ENCODE measurements at places on chromosomes 3 and 15.

DNA sequence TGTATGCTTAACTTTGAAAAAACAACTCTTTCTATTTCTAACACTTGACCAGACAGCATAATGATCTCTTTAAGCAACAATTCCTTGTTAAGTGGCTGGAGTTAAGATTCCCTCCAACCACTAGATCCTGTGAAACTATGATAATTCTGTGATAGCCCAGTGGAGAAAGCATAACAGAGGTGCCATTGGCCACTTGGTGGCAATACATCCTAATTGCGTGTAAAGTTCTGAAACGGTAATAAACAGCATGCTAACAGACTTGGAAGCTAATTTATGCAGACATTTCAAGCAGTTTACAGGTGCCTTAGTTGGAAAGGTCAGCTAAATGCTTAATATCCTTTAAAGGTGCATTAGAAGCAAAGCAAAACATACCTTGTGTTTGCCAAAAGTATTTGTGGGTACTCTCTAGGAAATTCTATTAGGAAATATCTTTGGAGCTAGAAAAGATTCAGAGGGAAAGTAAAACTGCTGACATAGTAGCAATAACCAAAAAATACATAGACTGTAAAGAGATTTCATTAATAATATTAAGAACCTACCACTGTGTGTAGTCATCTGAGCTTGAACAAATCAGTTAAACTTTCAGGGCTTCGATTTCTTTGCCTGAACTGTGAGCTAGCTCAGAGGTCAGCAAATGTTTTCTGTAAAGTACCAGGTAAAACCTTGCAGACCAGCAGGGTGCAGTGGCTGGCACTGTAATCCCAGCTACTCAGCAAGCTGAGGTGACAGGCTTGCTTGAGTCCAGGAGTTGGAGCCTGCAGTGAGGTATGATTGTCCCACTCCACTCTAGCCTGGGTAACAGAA, 19.0 kb upstream of the CSTA start:
- DNase-seq = peak; percentile 72

DNA sequence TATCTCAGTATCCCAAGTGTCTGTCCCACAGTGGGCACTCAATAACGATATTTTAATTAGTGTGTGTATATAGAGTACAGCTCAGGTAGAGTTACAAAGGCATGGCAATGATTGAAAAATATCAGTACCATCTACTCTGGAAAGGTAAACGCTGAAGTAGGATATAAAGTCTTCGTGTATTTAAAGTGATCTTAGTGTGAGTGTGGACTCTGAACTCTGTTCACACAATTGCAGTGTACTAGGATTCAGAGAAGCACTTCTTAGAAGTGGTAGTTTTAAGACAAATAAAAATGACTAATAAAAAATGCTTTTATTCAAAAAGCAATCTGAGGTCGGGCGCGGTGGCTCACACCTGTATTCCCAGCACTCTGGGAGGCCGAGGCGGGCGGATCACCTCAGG, 62.9 kb upstream of the RAP2B start:
- DNase-seq = no peak

DNA sequence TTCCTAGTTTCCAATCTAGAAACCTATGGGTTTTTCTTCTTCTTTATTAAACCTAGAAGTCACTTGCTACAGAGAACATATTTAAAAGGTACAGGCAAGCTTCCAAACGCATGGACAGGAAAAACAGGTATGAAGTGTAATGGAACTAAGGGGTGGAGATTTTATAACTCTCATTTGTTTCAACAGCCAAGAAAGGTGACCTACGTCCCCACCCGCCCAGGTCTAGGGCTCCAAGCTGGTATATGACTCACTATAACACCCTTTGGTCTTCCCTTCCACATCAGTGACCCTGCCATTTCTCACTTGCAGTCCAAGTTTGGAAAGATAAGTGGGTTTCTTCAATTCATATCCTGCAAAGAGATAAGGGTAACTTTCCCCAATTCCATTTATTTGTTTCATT, 6.0 kb upstream of the LIPH start:
- DNase-seq = peak; percentile 92

GRCh38 chr3:141426404-141427034, 58.2 kb downstream of the ZBTB38 start:
- DNase-seq = peak; percentile 41

DNA sequence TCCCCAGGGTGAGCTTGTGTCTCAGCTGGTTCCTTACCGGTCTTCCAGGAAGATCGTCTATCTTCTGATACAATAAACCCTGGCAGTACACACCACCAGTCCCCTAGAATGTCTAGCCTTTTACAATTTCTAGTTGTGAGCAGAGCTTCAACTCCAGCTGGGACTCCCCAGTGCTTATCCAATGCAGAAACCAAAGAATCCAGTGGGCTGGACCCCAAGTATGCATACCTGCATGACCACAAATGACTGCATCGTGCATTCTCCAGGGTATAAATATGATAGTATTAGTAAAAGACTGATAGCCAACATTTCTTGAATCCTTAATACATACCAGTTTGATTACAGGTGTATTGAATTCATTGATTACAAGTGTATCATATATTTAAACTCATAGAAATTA, 176.0 kb downstream of the SATB1 start:
- no peak for DNase-seq

GRCh38 chr3:138833899-138834595, 681 bp downstream of the PIK3CB start:
- peak; percentile 18 for DNase-seq

DNA sequence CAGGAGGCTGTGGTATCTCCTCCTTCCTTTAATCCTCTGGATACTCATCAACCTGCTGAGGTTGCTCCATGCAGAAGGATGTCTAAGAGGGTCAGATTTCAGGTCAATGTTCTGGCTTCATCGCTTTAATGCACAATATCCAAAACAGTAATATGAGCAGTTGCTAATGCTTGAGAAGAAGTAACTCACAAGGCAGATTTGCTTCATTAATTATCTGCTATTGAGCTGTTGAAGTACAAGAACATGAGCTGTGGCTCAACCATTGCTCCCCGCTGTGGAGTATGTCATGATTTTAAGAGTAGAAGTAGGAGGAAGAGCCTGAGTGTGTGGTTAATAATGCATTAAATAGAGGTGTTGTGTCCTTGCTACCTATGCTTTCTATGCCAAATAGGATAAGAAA, 1412.9 kb upstream of the ALCAM start:
- no peak for DNase-seq

- no peak for DNase-seq
These were observed 524.5 kb downstream of the OCA2 start for GRCh38 chr15:27574541-27575054.

DNA sequence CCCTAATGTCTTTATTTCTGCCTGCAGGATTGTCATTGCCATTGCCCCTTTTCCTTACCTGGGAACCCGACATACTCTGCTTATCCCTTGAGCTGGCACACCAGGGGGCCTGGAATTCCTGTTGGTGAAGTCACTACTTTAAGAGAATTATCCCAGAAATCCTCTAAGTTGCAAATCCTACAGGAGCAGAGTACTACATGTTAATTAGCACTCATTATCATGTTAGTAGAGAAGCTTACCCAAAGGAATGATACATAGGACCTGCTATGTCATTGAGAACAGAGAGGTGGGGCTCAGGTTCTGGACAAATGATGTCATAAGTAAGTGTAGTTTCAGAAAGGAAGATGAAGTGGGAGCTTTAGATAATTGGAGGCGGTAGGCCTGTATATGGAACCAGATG, 27.4 kb downstream of the SCG5 start:
- DNase-seq = no peak

DNA sequence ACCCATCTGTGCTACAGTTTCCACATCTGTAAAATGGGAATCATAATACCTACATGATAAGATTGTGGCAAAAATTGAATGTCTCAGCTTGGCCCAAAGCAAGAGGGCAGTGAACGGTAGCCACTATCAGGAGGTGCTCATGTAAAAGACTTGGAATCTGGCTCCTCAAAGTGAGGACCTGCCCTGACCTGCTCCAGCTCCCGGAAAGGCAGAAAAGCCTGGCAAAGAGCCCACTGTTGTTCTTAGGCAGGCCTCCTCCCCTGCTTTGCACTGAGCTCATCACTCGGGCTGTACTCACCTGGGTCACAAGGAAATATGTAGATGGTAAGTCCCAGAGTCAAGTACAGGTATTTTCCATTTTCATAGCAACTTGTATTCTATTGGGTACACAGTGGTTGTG, 250.7 kb upstream of the TBL1XR1 start:
- peak; percentile 100 for DNase-seq

GRCh38 chr3:120475722-120476377, 25.1 kb upstream of the FSTL1 start:
- no peak for DNase-seq

- no peak for DNase-seq
These were observed 4.8 kb upstream of the SLC9C1 start for GRCh38 chr3:112298781-112299180.

DNA sequence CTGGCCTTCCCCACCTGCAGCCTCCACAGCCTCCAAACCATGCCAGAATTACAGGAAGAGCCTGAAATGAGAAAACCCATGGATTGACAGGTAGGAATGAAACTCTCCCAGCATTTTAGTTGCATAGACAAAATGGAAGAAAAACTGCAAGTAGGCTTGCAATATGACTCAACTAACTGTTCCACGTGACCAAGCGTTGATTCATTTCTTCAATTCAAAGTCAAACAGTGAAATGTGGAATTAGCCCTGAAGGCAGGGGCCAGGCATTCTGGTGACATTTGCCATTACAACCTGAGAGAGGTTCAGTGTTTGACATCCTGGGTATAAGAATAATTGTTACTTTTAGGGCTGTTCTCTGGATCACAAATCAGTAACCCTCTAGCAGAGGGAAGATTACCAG, 676.5 kb upstream of the CFAP20DC start:
- DNase-seq = peak; percentile 62

DNA sequence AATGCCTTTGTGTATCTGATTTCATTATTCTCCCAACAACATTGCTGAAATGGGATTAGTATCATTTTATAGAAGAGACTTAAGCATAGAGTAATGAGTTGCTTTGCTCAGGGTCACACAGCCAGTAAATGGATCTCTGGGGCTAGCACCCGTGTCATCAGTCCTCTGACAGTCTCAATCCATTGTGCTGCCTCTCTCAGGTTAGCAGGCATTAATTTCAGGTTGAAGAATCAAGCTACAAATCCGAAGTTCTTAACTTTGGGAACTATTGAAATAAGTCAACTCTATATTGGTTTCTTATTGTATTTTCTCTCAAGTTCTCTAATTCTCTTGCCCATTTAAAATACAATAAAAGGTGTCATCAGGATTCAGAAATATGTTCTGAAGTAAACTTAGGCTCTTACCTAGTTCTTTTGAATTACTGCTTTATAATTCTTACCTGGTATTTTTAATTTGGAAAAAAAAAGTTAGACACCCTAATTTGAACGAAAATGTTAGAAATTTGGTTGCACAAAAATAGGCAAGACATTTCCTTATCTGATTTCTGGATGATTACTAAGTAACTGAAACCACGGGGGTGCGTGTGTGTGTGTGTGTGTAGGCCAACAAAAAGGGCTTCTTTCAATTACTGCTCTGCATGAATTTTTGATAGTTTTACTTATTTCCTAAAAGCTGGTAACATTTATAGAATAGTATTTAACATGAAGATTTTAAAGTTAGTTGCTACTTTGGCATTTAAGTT, 189.8 kb downstream of the MBNL1 start:
- DNase-seq = no peak

- peak; percentile 24 for DNase-seq
These were observed 139.8 kb downstream of the BBX start for GRCh38 chr3:107662586-107662985.

GRCh38 chr3:148852271-148852992, 12.7 kb upstream of the CPA3 start:
- DNase-seq = no peak

DNA sequence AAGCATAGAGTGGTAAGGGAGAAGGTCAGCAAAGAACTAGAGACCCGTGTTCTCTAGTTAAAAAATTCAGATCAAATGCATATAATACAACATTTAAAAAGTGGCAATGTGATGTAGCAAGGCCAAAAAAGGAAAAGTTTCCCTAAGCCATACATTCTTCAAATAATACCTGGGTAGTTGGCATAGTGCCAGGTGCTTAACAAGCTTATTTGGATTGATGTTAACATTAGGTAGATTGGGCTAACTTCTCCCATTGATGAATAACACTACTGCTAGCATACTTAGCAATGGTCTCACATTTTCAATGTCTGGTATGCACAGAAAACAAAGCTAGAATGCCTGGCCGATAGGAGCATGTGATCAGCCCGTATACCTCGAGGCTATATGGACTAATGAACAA, 283.6 kb upstream of the RARB start:
- no peak for DNase-seq

Data from epithelial cell of esophagus (primary cell).